ENCODE measurements at places on chromosomes 7 and 10. TPM values are rescaled to one million over a fixed set of nuclear protein-coding genes. Genes with fewer than 3 reads are reported as not detected.

- peak; percentile 7 for DNase-seq
Observed at GRCh38 chr10:109591601-109592000, 331.7 kb downstream of the XPNPEP1 start.

DNA sequence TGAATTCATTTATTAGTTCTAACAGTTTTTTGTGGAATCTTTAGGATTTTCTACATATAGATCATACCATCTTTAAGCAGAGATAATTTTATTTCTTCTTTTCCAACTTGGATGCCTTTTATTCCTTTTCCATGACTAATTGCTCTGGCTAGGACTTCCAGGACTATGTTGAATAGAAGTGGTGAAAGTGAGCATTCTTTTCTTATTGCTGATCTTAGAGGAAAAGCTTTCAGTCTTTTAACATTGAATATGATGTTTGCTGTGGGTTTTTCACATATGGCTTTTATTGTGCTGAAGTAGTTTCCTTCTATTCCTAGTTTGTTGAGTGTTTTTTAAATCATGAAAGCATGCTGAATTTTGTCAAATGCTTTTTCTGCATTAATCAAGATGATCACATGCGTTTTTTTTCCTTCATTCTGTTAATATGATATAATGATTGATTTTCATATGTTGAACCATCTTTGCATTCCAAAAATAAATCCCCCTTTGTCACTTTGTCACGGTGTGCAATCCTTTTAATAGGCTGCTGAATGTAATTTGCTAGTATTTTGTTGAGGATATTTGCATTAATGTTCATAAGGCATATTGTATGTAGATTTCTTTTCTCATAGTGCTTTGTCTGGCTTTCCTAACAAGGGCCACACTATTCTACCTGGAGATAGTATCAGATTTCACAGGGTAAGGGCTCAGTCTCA is 92.9 kb downstream of the ZNF467 start:
- DNase-seq: no peak

- peak; percentile 89 for DNase-seq
Observed at GRCh38 chr7:55348502-55348901, 16.6 kb upstream of the LANCL2 start.

DNA sequence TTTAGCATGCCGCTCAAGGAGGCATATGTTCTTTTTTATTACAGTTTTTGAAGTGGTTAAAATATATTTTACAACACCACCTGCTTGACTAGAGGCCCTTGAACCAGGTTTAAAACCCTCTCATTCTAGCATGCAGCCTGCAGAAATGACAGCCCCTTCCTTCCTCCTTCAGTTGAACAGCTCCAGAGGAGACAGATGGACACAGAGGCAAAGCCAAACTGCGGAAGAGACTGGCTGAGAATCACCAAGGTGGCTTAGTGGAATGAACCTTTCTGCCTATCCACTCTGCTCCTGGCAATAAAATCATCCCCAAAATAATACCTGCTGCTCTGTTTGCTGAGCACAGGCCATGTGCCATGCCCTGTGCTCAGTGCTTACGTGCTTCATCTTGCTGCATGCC is 23.9 kb upstream of the PLPP4 start:
- DNase-seq: no peak

DNA sequence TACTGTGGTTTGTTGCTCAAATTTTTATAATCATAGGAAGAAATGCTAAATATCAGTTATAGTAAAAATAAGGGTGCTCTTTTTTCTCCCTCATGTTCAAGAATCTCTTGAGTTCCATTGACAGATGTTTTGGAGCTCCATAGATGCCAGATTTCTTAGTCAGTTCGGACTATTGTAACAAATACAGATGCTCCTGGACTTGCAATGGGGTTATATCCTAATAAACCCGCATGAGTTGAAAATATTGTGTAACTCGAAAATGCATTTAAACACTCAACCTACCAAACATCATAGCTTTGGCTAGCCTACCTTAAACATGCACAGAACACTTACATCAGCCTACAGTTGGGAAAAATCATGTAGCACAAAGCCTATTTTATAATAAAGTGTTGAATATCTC is 100.7 kb upstream of the CSTF2T start:
- DNase-seq: peak; percentile 8

DNA sequence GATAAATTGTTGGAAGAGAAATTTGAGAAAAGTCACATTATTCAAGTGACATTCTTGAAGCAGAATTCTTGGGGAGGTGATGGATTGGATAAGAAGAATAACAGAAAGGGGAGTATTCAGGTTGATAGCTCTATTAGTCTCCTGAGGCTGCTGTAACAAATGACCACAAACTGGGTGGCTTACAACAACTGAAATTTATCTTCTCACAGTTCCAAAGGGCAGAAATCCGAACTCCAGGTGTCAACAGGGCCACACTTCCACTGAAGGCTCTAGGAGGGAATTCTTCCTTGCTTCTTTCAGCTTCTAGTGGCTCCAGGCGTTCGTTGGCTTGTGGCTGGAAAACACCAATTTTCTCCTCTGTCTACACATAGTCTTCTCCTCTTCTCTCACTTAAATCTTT is 99.8 kb downstream of the TES start:
- DNase-seq: no peak

- DNase-seq: peak; percentile 72
Observed at GRCh38 chr10:3889961-3890522, 105.0 kb upstream of the KLF6 start.

GRCh38 chr10:93992400-93993030 is 1.2 kb upstream of the PLCE1 start:
- DNase-seq: peak; percentile 41

DNA sequence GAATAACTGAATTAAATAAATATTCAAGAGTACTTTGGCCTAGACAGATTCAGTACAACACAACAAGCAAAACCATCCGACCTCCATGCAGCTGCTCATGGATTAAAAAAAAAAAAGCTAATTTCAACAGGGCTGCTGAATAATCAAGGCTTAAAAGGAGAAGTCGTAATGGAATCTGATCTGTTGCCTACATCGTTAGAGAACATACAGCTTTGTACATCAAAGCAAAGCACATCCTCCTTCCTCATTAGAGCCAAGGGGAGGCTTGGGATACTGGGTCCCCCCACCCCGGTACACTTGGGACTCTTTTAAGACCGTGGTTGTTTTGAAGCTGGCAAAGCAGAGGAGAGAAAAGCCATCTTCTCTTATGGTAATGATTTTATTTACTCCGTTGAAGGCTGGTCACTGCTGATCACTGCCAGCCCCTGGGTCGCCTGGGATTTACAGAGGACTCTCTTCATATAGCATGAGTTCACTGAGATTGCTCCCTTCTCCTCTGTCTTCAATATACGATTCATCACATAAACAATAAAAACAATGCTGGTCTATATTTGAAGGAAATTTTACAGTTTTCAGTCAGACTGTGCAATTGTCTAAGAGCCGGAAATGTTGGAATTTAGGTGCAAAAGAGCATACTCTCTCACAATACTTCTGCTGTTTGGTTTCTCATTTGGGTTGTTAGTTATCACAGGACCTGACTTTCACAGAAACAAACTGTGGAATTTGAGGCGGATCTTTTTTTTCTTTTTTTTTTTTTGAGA is 148.8 kb downstream of the FAM107B start:
- no peak for DNase-seq

DNA sequence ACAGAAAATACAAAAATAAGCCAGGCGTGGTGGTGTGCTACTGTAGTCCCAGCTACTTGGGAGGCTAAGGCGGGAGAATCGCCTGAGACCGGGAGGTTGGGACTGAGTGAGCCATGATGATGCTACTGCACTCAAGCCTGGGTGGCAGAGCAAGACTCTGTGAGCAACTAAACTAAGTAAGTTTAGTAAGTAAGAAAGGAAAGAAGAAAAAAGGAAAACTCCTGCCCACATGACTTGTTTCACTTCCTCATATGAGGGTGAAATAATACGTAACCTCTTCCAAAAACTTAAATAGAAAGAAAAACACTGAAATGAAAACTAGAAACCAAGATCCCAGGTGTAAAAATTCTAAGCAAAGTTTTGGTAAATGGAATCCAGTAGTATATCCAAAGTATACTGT is 79.6 kb downstream of the LARP4B start:
- no peak for DNase-seq

- DNase-seq: no peak
Observed at GRCh38 chr10:95742485-95742884, 13.5 kb upstream of the ENTPD1 start.

DNA sequence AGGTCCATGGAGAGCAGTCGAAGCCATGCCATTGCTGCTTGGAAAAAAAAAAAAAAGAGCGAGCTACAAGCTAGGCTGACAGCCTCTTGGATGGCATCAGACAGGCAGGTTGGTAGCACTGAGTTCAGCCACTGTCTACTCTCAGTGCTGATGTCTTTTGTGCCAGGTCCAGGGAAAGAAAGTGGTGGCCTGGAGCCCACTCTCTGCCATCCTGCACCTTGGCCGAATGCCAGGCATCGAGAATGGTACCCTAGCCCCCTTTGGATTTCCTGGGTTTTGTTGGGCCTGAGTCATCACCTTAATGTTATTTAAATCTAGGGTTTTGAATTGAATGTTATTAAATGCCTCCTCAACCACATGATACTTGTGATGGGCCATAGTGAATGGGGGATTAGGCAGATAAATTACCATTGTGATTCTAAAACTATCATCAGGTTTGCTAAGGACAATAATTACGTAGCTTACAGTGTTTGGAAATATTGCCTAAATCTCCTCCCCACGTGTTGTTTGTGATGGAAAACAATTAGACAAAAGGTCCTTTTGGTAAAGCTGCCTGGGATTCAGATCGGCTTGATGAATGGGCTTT is 195.7 kb upstream of the GPR26 start:
- DNase-seq: no peak

DNA sequence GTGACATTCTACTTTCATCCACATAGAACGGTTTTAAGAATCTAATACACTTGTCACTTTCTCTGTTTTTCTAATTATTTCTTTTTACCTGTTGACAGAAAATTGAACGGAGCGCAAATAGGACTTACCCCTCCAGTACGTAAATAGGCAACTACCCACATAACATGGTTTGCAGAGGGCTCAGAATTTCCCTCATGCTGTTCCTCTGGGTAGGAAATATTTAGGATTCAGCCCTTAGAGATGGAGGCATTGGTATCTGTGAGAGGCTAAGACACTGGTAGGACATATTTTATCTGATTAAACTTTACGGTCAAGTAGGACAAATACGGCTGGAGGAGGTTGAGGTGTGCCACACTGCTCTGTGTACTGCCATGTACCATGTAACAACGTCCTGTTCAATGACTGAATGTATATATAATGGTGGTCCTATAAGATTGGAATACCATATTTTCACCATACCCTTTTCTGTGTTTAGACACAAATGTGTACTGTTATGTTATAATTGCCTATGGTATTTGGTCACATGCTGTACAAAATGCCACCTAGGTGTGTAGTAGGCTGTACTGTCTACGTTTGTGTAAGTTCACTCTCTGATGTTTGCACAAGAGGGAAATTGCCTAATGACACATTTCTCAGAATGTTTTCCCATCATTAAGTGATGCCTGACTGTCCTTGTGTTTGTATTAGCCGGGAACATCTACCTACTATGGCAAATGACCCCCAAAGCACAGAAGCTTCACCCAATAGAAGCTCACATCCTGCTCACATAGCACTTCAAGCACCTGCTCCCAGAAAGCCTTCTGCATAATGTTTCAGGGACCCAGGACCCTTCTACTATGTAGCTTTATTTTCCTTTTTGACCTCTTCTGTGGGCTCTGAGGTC is 429.4 kb upstream of the AKR1E2 start:
- no peak for DNase-seq

DNA sequence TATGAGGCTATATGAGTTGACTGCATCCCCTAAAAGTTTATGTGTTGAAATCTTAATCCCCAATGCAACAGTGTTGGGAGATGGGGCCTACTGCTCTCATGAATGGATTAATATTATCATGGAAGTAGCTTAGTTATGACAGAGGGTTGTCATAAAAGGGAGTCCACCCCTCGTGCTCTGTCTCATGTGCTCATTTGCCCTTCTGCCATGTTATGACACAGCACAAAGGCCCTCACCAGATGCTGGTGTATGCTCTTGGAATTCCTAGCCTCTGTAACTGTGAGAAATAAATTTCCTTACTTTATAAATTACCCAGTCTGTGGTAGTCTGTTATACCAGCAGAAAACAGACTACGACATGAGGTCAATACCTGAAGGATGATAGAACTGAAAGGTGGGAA is 17.6 kb upstream of the PANK1 start:
- DNase-seq: no peak

DNA sequence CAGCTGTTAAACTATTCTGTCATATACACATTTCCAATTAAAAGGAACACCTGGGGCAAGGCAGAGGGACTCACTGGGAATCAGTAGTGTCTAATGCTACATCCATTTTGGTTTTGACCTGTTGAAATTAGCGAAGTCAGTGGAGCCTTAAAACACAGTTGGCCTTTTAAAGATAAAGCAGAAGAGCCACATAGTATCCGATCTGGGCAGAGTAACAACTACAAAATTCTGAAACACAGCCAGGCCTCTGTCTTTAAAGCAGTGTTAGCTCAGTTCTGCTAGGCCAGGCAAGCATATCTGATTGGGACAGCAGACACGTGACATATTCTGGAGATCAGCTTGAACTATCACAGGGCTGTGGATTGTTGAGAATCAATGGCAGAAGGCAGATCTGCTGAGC is 117.5 kb upstream of the WNT16 start:
- no peak for DNase-seq

DNA sequence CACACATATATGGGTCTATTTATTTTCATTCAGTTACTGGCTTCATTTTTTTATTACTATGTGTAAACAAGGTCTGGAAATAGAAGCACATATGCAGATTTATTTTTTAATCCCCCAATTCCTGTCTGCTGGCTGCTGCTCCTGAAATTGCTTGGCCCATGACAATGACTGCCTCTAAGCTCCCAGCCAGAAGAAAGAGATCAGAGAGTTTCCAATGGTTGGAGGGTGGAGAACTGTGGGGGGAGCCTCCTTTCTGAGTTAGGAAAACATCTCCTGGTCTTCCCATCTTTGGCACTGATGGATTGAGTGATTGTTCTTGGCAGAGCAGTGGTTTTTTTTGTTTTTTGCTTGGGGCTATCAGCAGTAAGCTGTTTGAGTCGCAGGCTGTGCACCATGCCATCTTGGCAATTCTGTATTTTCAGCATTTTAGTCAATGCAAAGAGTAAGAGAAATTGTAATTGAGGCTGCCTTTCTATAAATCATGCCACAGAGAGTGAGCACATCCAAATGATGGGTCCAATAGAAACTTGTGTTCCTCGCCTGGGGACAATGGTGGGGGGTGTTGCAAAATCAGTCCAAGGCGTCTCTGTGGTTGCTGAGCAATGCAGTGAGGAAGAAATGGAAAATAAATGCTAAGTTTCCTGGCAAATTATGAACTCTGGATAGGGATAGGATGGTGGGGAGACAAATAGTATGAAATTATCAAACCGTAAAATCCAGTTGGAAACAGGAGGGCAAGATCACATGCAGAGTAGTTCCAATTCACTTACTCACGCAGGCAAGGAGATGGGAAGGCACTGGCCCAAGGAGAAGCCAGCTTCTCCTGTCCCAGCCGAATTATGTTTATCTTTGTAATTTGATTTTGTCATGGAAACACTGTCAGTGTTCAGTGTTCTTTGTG is 382.4 kb downstream of the SORCS3 start:
- DNase-seq: no peak

GRCh38 chr7:84294847-84295455 is 100.4 kb upstream of the SEMA3A start:
- DNase-seq: no peak

PRKCQ gene
- total RNA-seq: not detected

ACBD7 gene
- total RNA-seq: 2.0 TPM

CPN1 gene
- total RNA-seq: not detected

COMTD1 gene
- total RNA-seq: 11.5 TPM

PRXL2A gene
- not detected for total RNA-seq

HPS1 gene
- 37.6 TPM for total RNA-seq

RELN gene
- 0.63 TPM for total RNA-seq

ANKRD61 gene
- 0.23 TPM for total RNA-seq

LLCFC1 gene
- not detected for total RNA-seq

All from LHCN-M2 (cell line).